RCC 7860 (cell line): ENCODE measurements at places on chromosomes 1 and 21.

- DNase-seq = no peak
Observed at GRCh38 chr1:199590708-199591107, 436.8 kb upstream of the NR5A2 start.

DNA sequence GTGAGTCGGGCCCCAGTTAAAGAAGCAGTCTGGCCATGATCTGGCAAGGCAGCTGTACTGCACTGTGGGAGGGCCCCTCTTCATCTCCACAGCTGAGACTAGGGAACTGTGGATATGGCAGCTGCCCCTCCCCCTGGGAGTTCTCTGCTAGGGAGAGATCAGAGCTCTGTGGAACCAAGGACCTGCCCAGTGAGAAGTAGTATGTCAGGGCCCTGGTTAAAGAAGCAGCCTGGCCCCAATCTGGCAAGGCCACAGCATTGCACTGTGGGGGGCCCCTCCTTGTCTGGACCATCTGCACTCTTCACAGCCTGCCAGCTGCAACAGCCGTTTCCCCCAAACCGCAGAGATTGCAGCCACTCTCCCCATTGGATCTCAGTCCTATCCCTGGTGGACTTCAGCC is 208.5 kb downstream of the DNAH14 start:
- no peak for DNase-seq

DNA sequence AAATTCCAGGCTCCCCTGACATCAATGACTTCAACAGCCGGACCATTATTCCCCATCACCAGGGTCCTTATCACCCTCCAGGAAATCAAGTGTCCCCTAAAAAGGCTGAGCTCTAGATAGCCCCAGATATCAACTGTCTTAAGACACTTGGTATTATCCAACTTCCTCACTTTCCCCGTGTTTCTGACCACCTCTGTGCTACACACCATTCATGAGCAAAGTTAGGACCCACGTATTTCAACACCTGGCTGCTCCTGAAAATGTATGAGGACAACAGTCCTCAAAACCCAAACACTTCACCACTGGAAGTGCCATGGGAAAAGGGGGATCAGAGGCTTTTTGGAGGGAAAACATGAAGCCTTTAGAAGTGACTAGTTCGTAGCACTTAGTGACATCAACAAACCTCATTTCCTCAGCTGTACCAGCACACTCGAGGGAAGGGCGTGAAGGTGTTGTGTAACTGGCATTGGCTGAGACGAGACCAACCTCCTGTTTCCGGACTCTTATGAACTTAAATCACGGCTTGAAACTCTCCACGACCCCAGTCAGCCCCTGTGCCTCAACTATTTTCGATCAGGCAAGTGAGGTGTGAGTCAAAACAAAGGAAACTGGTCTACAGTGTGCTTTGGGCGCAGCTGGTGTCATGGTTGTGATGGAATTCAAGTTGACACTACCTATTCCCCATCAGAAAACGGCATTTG is 4.1 kb upstream of the CHD5 start:
- DNase-seq = no peak

DNA sequence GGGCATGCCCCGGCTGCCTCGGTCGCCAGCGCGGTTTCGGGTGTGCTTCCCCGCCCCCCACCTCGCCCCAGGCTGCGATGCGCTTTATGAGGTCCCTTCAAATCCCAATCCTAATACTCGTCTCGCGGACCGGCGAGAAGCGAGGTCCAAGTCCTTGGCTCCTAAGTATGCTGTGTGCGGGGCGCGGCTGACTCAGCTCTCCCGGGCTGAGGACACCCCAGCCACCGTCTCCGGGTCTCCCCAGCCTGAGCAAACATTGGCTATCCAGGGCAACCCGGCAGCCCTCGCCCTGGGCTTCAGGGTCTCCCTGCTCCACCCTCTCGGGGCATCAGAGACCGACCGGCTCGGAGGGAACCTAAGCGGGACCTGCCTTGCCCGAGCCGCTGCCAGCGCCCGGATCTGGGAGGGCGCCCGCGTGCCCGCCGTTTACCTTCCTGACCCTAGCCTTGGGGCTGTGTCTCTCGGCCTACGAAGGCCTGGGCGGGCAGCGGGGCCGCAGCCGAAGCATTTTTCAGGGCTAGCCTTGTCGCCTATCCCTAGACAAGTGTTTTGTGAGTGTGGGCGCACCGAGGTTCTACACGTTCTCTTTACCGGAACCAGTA is 1.2 kb downstream of the ITPKB start:
- no peak for DNase-seq

- DNase-seq = no peak
Observed at GRCh38 chr1:115725600-115725999, 42.9 kb downstream of the CASQ2 start.

DNA sequence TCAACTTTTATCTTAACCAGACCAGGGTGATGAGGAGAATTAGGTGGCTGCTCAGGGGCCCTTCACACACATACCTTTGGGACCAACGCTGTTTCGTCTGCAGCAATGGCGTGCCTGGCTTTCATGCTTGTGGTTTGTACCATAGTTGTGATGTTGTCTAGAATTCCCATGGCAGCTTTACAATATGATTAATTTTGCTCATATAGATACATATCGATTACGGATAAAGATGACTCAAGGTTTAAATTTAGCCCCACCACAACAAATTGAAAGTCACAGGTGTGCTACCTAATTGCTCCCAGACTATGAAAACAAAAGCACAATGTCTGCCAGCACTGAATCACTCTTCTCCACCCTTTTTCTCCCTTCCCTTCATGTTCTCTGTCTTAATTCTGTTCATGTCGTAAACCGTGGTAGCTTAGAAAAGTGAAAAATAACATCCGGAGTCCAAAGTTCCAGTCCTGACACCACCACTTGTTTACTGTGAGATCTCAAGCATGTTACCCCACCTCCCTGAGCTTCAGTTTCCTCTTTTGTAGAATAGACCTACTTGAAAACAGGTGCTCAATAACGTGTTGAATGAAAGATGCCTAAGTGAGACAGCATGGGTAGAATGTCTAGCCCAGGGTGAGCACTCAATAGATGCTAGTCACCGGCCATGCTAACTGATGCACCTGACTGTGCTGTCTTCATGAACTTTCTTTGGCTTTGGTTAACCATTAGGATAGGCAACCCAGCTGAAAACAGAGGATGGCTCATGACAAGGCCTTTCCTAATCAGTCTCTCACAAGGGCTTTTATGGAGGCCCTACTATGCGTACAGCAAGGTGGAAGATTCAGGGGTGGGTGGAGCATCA is 22.1 kb upstream of the JUN start:
- DNase-seq = no peak
